ENCODE measurements at places on chromosomes 5 and 9. TPM values are rescaled to one million over a fixed set of nuclear protein-coding genes. Genes with fewer than 3 reads are reported as not detected.

GRCh38 chr5:91864962-91865361 is 481.8 kb upstream of the ARRDC3 start:
- H3K27me3 ChIP-seq = no peaks in the 10 kb centered on the region
- H3K4me3 ChIP-seq = no peak overlapping the region
- no peaks in the 10 kb centered on the region for H3K36me3 ChIP-seq
- H3K27ac ChIP-seq = no peak overlapping the region
- no peak for DNase-seq

Gene NUTM2G
- total RNA-seq = not detected

Gene CAAP1
- 20.8 TPM for total RNA-seq

- no peak overlapping the region for H3K4me3 ChIP-seq
- DNase-seq = no peak
- no peaks in the 10 kb centered on the region for H3K36me3 ChIP-seq
- H3K27me3 ChIP-seq = no peaks in the 10 kb centered on the region
- no peak overlapping the region for H3K27ac ChIP-seq
These were observed 591.5 kb downstream of the PRR16 start for GRCh38 chr5:121055586-121055985.

- H3K36me3 ChIP-seq = no peaks in the 10 kb centered on the region
- no peaks in the 10 kb centered on the region for H3K27me3 ChIP-seq
- DNase-seq = no peak
- H3K27ac ChIP-seq = no peak overlapping the region
These were observed 399.3 kb downstream of the EBF1 start for GRCh38 chr5:158700231-158701006.

DNA sequence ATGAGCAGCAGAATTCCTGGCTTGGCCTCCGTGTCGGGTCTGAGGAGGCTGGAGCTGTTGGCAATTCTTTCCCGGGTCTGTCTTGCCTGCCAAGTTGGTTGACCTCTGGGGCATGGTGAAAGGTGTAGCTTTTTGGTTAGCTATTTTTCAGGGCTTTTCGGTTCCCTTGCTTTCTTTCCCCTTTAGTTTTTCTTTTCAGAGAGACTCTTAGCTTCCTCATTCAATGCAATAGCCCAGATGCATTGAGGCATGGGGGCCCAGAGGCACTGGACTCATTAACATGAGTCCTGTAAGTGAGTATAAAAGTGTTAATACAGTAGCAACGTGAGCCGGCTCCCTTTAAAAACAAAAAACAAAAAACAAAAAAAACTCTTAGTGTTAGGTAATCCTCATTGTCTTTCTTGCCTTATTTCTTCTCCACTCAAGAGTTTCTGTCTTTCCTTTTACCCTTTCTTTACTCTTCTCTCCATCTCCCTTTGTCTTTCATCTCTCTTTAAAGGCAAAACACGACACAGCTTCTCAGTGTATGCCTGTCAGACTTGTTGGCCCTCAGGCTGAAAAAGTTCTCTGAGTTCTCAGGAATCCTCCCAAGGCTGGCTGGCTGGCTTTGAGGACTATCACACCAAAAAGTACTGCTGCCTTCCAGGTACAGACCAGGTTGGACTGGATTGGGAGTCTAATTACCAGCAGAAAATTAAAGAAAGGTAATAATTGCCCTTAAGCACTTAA is 289.9 kb upstream of the TUT7 start:
- no peaks in the 10 kb centered on the region for H3K27me3 ChIP-seq
- no peak overlapping the region for H3K4me3 ChIP-seq
- no peaks in the 10 kb centered on the region for H3K36me3 ChIP-seq
- no peak for DNase-seq
- no peak overlapping the region for H3K27ac ChIP-seq
- no peaks in the 10 kb centered on the region for H3K4me1 ChIP-seq

Gene PIP5K1B
- total RNA-seq = 1.9 TPM

GRCh38 chr5:25362799-25363198 is 718.0 kb upstream of the CDH10 start:
- H3K4me3 ChIP-seq = no peak overlapping the region
- H3K36me3 ChIP-seq = no peaks in the 10 kb centered on the region
- no peak overlapping the region for H3K27ac ChIP-seq
- H3K27me3 ChIP-seq = no peaks in the 10 kb centered on the region
- H3K4me1 ChIP-seq = no peaks in the 10 kb centered on the region
- no peak for DNase-seq

DNA sequence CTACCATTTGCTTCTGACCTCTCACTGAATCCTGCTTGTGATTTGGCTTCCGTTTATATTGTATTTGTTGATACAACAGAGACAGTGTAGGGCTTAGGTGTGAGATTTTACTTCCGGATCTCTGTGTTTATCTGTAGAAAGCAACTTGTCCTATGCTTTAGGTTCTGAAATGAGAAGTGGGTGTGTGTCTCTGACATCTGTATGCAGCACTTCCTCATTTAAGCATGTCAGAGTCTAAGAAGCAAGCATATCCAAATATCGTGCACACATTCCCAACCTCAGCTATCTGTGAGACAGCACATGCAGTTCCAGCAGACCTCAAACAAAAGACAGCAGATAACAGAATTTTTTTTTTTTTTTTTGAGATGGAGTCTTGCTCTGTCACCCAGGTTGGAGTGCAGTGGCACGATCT is 16.3 kb downstream of the KLF9 start:
- H3K27me3 ChIP-seq = no peaks in the 10 kb centered on the region
- H3K4me3 ChIP-seq = peak overlapping the region; percentile 55
- no peaks in the 10 kb centered on the region for H3K36me3 ChIP-seq
- peak overlapping the region; percentile 85 for H3K27ac ChIP-seq
- DNase-seq = no peak

DNA sequence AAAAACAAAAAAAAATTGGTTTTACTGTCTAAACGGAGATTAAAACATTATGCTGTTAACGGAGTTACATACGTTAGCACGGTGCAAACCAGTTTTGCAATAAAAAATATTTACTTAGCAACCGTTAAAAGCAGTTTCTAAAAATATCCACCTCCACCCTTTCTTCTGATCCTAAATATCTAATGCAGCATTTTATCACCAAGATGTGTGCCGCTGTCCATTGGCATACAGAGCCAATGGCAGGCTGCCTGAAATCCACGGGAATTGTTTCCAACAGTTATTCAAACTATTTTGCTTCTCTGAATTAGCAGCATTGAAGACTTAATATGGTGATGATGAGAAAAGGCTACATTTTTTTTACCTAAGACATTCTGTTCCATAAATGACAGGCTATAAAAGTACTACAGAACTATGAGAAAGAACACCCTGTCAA is 61.6 kb downstream of the CSNK1A1 start:
- H3K27ac ChIP-seq = no peak overlapping the region
- no peak overlapping the region for H3K4me3 ChIP-seq
- peaks cover 2% of the 10 kb centered on the region for H3K4me1 ChIP-seq
- no peak for DNase-seq
- H3K27me3 ChIP-seq = no peaks in the 10 kb centered on the region

Gene CATSPER3
- 0.46 TPM for total RNA-seq

GRCh38 chr9:108786901-108787689 is 68.7 kb downstream of the ACTL7B start:
- H3K4me1 ChIP-seq = peaks cover 4% of the 10 kb centered on the region
- H3K4me3 ChIP-seq = no peak overlapping the region
- peaks cover 6% of the 10 kb centered on the region for H3K27me3 ChIP-seq
- no peak overlapping the region for H3K27ac ChIP-seq

DNA sequence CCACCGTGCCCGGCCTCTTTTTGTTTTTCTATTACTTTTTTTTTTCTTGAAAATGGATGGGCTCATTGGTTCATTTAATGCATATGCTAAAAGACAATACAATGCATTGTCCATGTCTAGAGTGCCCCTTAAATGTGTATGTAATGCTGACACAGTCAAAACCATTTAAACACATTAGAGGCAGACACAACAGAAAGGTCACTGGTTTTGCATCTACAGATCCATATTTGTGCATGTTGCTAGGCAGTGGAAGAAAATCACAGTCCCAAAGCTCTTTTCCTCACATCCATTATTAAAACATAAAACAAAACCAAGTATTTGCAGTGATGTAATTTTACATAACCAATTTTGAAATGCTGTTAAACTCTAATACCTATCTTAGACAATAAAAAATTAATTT is 389.0 kb downstream of the TAF11L14 start:
- no peaks in the 10 kb centered on the region for H3K36me3 ChIP-seq
- no peak for DNase-seq
- H3K4me3 ChIP-seq = no peak overlapping the region
- H3K27ac ChIP-seq = no peak overlapping the region
- no peaks in the 10 kb centered on the region for H3K4me1 ChIP-seq

All from activated naive CD8-positive, alpha-beta T cell treated with anti-CD3 and anti-CD28 coated beads for 36 hours (primary cell).